ENCODE measurements at places on chromosomes 11 and 22. TPM values are rescaled to one million over a fixed set of nuclear protein-coding genes. Genes with fewer than 3 reads are reported as not detected.
A peak's percentile ranks its signal among the peaks of the same experiment; 100 is the strongest.

DNA sequence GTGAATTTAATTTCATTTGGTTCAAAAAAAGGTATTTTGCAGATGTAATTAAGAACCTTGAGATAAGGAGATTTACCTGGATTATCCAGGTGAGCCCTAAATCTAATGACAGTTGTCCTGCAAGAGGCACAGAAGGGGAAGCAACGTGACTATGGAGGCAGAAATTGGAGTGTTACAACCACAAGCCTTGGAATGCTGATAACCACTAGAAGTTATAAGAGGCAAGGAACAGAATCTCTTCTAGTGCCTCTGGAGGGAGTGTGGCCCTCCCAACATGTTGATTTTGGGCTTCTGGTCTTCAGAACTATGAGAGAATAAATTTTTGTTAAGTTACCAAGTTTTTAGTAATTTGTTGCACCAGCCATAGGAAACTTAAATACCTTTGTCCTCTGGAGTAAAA is 32.8 kb downstream of the RRM1 start:
- H3K27ac ChIP-seq, result no peak overlapping the region
- H3K36me3 ChIP-seq, result peaks cover 55% of the 10 kb centered on the region
- DNase-seq, result no peak
- no peaks in the 10 kb centered on the region for H3K27me3 ChIP-seq
- no peaks in the 10 kb centered on the region for H3K4me1 ChIP-seq
- H3K4me3 ChIP-seq, result no peak overlapping the region

The POTEH gene
- not detected for total RNA-seq

GRCh38 chr11:75324740-75325139 is 26.7 kb downstream of the ARRB1 start:
- H3K27me3 ChIP-seq, result no peaks in the 10 kb centered on the region
- H3K36me3 ChIP-seq, result no peaks in the 10 kb centered on the region
- peaks cover 11% of the 10 kb centered on the region for H3K4me1 ChIP-seq
- DNase-seq, result no peak
- no peak overlapping the region for H3K27ac ChIP-seq
- no peak overlapping the region for H3K4me3 ChIP-seq

DNA sequence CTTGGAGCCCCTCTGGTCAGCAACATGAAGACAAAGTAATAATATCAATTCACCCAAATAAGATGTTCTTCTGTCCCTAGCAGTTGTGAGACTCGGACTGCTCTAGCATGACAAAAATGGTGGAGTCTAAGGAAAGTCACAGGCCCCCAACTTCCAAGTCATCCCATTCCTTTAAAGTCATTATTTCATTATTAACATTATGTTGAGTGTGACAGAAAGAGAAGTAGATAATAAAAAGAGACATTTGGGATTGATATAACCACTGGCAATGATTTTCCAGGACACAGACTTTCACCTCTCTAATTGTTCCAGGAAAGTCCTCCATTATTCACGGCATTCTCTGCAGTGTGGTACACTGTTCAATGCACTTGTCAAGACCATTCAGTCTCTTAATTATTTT is 1533.0 kb upstream of the TENM4 start:
- DNase-seq, result no peak
- no peaks in the 10 kb centered on the region for H3K36me3 ChIP-seq
- no peaks in the 10 kb centered on the region for H3K27me3 ChIP-seq
- H3K4me1 ChIP-seq, result no peaks in the 10 kb centered on the region
- no peak overlapping the region for H3K27ac ChIP-seq

DNA sequence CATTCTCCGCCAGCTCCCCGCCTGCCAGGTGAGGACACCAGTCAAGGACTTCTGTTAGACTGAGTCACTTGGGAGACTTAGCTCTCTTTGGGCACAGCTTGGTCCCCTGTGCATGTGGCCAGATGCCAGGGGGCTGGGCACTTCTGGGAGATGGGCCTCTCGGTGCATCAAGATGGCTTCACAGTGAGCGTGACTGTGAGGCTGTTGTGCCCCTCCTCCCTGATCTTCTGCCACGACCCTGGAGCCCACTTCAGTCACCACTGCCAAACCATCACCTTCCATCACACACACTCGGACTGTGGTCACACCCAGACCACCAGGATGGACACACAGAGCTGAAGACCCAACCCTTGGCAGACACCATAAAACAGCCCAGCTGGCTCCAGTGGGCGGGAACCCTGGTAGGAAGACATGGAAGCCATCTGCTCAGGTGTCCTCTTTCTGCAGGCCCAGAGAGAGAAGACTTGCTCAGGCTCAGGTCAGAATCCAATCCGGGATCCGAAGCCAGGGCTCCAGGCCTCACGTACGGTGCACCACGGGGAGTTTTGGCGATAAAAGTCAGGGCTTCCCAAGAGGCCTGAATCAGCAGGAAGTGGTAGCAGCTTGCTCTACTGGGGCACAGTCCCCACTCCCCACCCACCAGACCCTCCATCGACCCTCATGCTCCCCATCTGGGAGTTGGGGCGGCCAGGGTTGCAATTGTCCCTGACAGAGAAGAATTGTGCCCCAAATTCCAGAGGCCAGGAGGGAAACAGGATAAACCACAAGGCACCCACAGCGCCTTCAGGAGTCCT is 29.8 kb upstream of the CD5 start:
- no peak overlapping the region for H3K4me3 ChIP-seq
- peaks cover 3% of the 10 kb centered on the region for H3K4me1 ChIP-seq
- no peak for DNase-seq
- no peaks in the 10 kb centered on the region for H3K36me3 ChIP-seq

The CRYAB gene
- total RNA-seq, result 763 TPM

The RBM14 gene
- total RNA-seq, result 43.2 TPM

- peaks cover 18% of the 10 kb centered on the region for H3K4me1 ChIP-seq
- H3K27ac ChIP-seq, result peak overlapping the region; percentile 76
- H3K36me3 ChIP-seq, result no peaks in the 10 kb centered on the region
- no peaks in the 10 kb centered on the region for H3K27me3 ChIP-seq
Measured at GRCh38 chr22:24338726-24339451, 68.3 kb downstream of the SPECC1L start.

DNA sequence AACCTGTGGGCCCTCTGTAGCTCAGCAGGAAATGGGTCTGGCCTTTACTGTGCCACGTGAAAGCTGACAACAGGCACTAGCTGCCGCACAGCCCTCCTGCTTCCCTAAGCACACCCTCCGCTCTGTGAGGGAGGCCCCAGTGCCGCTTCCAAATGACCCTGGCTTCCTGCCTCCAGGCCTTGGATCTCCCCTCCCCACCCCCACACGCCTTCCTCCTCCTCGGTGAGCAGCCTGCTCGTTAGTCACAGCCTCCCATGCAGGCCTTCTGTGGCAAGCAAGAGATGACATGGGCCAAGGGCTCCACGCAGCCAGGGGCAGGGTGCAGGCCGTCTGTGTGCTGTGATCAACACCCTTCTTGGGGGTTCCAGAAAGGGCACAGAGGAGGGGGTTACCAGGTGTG is 15.3 kb upstream of the RASL10A start:
- peak; percentile 57 for DNase-seq
- peaks cover 44% of the 10 kb centered on the region for H3K4me1 ChIP-seq
- H3K4me3 ChIP-seq, result no peak overlapping the region
- H3K27ac ChIP-seq, result peak overlapping the region; percentile 84

- peaks cover 13% of the 10 kb centered on the region for H3K4me1 ChIP-seq
- H3K27me3 ChIP-seq, result no peaks in the 10 kb centered on the region
- DNase-seq, result no peak
- H3K4me3 ChIP-seq, result no peak overlapping the region
- no peak overlapping the region for H3K27ac ChIP-seq
Measured at GRCh38 chr11:15662285-15662684, 547.6 kb downstream of the INSC start.

DNA sequence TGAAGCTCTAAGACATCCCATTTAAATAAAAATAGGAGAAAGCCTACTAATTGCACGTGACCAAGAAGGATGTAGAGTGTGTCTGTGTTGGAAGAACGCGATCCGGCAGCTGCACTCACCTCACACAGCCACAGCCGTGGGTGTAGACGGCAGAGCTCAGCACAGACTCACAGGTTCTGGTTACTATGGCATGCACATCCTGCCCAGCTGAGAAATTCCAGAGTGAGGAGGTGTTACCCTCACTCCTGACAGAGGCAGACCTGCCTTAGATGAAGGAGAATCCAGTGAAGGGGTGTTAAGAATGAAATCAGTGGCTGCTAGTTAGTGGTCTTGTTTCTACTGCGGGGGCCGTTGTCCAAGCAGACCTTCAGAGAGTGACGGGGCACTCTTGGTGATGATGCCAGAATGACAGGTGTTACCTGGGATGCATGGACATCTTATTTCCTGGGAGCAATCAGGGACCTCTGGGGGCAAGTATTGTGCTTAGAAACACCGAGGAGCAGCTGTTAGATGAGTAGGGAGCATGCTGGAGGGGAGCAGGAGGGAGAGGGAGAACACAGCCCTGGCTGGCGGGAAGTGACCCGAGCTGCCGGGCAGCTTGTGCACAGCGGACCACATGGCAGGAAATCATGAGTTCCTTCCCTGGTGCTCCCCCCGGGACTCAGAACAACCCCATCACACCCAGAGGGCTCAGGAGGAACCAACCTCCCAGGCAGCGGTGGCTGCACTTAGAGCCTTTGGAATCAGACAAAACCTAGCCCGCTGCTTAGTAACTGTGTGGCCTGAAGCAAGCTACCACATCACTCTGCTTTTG is 12.3 kb downstream of the KCNJ5 start:
- H3K4me3 ChIP-seq, result no peak overlapping the region
- H3K27ac ChIP-seq, result no peak overlapping the region
- no peaks in the 10 kb centered on the region for H3K36me3 ChIP-seq
- peaks cover 7% of the 10 kb centered on the region for H3K4me1 ChIP-seq
- DNase-seq, result peak; percentile 27

GRCh38 chr11:15878756-15879155 is 477.6 kb downstream of the SOX6 start:
- H3K27me3 ChIP-seq, result no peaks in the 10 kb centered on the region
- no peak for DNase-seq
- H3K4me1 ChIP-seq, result no peaks in the 10 kb centered on the region
- no peaks in the 10 kb centered on the region for H3K36me3 ChIP-seq
- H3K4me3 ChIP-seq, result no peak overlapping the region

DNA sequence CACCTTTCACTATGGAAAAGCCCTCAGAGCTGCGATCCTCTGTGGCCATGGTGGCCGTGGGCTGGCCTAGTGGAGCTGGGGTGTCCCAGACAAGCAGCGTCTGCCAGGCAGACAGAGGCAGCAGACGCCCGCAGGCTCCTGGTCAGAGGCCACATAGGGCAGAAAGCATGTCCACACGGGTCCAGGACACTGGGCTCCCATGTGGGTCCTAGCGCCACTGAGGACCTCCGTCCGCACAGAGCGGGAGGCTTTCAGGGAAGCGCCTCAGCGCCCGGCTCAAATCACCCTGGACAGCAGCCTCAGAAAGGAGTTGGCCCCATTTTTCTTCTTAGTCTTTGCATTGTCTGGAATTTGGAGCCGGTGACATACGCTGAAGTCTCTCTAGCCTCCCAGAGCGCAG is 389.7 kb downstream of the BRD1 start:
- no peaks in the 10 kb centered on the region for H3K36me3 ChIP-seq
- H3K27ac ChIP-seq, result no peak overlapping the region
- no peak for DNase-seq
- no peaks in the 10 kb centered on the region for H3K27me3 ChIP-seq
- no peak overlapping the region for H3K4me3 ChIP-seq

The OR4C5 gene
- not detected for total RNA-seq

The TMEM191B gene
- total RNA-seq, result not detected

All from gastrocnemius medialis (tissue), 4 donors.